ENCODE measurements at places on chromosomes 6 and 20.

- DNase-seq, result no peak
Observed at GRCh38 chr20:57754190-57754589, 44.4 kb upstream of the PMEPA1 start.

GRCh38 chr20:10508468-10509251 lies 73.6 kb downstream of the SLX4IP start:
- no peak for DNase-seq

DNA sequence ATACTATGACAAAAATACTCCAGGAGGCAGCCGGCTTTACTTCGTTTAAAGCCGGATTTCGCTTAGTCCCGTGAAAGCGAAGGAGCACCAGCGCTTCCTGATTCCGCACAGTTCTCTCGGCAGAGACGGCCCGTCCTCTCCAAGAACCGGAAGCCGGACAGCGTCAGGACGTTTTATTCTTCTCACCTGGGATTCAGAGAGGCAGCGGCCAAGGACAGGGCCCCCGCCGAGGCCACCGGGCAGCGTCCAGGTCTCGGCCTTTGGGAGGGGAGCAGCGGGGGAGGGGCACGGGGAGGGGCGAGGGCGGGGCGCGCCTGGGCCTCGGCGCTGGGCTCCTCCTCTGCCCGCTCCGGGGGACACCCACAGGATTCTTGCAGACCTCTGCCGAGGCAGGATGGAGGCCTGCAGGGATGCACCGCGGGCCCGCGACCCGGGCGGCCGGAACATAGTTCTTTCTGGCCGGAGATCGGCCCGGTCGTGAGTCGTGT lies 2.8 kb upstream of the DIDO1 start:
- no peak for DNase-seq

- no peak for DNase-seq
Observed at GRCh38 chr6:111837641-111838500, 35.4 kb downstream of the FYN start.

- DNase-seq, result no peak
Observed at GRCh38 chr6:3868544-3868943, 19.4 kb downstream of the FAM50B start.

DNA sequence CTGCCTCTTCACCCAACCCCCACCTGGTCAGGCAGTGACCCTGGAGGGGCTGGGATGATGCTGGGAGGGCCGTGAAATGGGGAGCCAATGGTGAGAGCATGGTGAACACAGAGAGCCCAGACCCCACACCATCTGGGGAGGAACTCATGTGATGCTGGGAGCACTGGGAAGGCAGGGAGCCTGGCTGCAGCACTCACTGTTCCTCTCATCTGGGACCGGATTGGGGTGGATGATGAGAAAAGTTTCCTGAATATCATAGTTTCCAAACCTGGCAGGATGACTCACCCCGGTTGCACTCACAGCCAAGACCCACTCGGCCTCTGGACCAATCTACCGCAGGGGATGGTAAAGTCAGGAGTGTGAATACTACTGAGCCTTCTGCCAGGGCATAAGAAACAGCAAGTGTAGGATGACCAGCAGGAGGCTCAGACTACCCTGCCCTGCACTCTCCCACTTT lies 21.8 kb downstream of the ULBP1 start:
- no peak for DNase-seq

DNA sequence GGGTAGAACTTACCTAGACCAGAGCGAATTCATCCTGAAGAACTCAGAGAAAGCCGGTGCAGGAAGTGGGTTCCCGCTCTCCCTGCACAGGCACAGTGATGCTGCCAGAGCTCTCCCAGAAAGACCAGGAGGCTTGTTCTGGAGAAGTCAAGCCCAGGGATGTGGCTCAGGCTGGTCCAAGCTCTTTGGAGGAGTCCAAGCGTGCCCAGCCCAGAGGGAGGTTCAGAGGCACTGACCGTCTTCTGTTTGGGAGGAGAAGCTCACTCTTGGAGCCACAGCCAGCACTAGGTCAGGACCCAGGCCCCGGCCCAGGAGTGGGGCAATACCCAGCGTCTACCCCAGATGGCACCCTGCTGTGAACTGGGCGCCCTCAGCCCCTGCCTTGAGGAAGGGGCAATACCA lies 1.5 kb upstream of the PMEPA1 start:
- no peak for DNase-seq
